ENCODE measurements at places on chromosomes 7 and 10.
A peak's percentile ranks its signal among the peaks of the same experiment; 100 is the strongest.

DNA sequence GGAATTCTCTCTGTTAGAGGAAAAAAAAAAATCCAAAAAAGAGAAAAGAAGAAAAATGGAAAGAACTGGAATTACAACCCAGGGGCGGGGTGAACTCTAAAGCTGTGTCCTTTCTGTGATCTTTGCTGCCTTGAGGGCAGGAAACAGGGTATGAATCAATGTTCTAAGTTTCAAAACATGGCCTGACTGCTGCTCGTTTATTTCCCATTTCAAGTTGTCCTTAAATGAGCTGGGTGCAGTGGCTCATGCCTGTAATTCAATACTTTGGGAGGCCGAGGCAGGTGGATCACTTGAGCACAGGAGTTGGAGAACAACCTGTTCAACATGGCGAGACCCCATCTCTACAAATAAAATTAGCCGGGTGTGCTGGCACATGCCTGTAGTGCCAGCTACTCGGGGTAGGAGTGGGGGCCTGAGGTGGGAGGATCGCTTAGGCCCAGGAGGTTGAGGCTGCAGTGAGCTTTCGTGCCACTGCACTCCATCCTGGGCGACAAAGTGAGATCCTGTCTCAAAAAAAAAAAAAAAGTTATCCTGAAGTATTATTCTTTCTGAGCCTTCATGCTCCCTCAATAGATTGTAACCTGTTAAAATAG is 24.7 kb upstream of the TFAM start:
- no peak for DNase-seq

DNA sequence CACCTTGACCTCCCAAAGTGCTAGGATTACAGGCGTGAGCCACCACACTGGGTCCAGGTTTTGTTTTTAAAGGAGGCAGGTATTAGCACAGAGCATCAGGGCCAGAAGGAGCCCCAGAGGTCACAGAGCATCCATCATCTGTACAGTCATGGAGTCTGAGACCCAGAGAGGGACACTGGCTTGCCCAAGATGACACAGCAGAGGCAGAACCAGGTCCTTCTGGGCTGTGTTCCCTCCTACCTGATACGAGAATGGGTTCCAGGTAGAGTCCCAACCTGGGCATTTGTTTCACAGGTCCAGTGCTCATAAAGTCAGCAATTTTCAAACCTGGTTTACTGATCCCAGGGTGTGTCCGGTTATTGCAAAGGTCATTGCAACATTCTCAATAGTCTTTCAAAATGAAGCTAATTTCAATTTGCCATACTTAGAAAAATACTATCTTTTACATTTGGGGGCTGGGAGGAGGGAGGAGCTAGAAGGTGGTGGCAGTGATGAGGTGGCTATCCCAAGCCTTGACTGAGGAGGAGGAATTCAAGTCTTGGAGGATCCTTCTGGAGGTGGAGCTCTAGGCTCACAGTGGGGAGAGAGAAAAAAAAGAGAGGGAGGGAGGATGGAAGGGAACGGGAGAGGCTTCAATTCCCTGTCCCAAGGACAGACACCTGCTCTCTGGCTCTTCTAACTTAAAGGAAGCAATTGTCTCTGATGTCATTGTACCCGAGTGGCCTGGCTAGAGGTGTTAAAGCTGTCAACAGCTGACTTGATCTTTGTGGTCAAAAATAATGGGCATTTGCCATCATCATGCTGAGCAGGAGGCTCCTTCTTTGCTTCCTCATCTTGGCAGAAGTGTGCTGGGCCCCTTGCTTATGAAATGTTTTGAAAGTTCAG is 8.1 kb downstream of the MXI1 start:
- DNase-seq = no peak

- DNase-seq = peak; percentile 21
Measured at GRCh38 chr7:129952086-129952652, 591 bp downstream of the UBE2H start.

- DNase-seq = no peak
Measured at GRCh38 chr7:22665923-22666322, 61.1 kb upstream of the IL6 start.

- DNase-seq = no peak
Measured at GRCh38 chr7:101236292-101236835, 1.2 kb downstream of the CLDN15 start.

GRCh38 chr7:141477865-141478264 is 73.3 kb upstream of the AGK start:
- DNase-seq = no peak

DNA sequence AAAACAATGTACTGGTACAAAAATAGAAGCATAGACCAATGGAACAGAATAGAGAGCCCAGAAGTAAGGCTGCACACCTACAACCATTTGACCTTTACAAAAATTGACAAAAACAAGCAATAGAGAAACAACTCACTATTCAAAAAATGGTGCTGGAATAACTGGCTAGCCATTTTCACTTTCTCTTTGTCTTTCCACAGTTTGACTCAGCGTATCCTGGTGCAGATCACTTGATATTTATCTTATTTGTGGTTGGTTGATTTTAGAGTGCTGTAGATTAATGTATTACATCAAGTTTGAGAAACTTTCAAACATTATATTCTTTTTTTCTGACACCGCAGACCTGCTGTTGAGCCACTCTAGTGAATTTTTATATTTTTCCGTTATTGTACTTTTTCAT is 381.4 kb downstream of the DGKB start:
- DNase-seq = no peak

- DNase-seq = no peak
Measured at GRCh38 chr10:128437786-128438345, 311.6 kb upstream of the MKI67 start.

GRCh38 chr10:70772627-70773026 is 12.6 kb downstream of the TBATA start:
- DNase-seq = no peak

GRCh38 chr7:140670343-140670935 is 2.3 kb upstream of the ADCK2 start:
- no peak for DNase-seq

DNA sequence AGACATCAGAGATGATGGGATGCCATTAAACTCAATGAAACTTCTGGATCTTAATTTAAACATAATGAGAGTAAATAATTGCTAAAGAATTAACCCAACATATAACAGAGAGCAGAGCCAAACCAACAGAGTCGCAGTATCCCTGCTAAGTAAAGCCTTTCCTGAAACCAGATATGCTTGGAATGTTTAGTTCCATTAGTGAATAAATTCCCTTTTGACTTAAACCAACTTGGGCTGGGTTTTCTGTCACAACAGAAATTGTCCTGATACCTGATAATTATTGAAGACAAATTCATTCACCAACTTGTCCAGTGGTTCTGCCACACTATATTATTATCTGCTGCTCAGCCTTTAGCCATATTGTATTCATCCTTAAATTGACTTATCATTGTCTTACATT is 286.7 kb downstream of the FZD1 start:
- DNase-seq = no peak

GRCh38 chr10:121312587-121312986 is 285.7 kb downstream of the FGFR2 start:
- no peak for DNase-seq

GRCh38 chr10:19071946-19072345 is 23.3 kb downstream of the MALRD1 start:
- DNase-seq = no peak

DNA sequence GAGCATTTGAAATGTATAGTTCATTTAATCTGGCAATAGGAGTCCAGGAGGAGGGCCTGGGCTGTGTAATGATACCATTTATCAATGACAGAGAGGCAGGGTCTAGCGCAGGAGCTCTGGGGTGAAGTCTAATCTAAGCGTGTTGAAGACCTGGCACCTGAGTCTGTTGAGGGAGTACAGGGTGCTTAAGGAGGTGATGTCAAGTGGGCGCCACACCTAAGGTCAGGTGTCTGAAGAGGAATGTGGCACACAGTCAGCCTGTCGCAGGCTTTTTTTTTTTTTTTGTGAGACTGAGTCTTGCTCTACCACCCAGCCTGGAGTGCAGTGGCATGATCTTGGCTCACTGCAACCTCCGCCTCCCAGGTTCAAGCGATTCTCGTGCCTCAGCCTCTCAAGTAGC is 2.3 kb downstream of the LLCFC1 start:
- DNase-seq = no peak

- DNase-seq = no peak
Measured at GRCh38 chr7:114930829-114931655, 9.1 kb downstream of the MDFIC start.

GRCh38 chr10:103277713-103278536 is 987 bp downstream of the INA start:
- DNase-seq = no peak

DNA sequence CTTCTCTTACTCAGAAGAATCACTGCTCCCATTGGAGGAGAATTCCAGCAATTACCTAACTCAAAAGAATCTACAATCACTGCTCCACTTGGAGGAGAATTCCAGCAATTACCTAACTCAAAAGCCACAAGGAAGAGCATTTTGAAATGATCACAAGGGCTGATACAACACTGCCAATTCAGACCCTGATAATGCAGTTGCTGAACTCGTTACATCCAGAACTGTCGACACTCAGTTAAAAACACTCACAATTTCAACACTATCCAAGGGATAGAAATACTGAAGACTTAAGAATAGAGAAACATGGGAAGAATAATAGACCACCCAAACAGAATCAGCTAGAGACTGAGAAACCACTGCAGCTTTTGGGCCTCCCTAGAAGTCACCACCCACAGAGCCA is 27.8 kb downstream of the AFAP1L2 start:
- DNase-seq = no peak

GRCh38 chr7:24464861-24465260 is 108.4 kb upstream of the PALS2 start:
- DNase-seq = no peak

GRCh38 chr7:147523056-147523455 is 1067.5 kb upstream of the C7orf33 start:
- DNase-seq = no peak

GRCh38 chr10:1251769-1252168 is 195.6 kb downstream of the WDR37 start:
- no peak for DNase-seq

- no peak for DNase-seq
Measured at GRCh38 chr7:45968856-45969541, 47.9 kb upstream of the IGFBP3 start.

- DNase-seq = no peak
Measured at GRCh38 chr7:47513741-47514241, 68.1 kb downstream of the TNS3 start.

DNA sequence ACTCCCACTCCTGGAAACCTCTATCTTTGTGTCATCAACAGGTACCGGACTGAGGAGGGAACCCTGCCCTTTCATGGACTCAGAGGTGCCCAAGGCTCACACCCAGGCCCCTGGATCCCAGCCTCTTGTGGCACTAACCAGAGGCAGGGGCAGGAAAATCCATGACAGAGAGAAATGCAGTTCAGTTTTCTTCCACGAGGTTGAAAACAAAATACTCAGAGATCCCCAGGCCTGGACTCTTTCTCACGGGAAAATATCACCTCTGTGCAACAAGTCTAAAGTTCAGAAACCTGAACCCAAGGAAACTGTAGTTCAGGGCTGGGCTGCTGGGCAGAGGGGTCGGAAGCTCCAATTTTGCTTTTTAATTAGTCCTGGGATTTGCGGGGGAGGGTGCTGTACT is 21.4 kb upstream of the OPN4 start:
- DNase-seq = no peak

DNA sequence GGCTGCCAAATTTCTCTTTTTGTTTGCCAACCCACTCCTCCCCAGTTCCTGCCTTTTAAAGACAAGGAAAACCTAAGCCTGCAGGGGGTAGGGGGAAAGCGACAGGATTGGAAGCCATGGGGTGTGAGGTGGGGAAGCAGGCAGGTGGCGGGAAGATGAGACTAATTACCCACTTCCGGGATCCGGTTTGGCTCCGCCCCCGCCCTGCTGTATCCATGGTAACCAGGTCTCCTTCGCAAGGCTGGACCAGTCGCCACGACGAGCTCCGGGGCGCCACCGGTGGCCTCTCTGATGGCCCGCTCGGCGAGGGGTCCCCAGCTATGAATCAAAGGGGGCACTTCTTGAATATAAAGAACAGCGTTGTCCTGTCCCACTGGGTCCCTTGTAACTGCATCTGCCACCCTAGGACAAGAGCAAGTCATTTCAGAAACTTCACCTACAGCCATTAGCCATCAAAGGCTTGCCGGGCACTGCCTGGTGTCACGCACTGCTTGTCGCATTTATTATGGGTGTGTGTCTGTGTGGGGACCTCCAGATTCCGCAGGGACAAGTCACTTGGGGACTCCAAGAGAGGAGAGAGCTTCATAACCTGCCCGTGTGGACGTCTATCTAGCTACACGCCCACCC is 55.4 kb upstream of the LMTK2 start:
- DNase-seq = peak; percentile 45

DNA sequence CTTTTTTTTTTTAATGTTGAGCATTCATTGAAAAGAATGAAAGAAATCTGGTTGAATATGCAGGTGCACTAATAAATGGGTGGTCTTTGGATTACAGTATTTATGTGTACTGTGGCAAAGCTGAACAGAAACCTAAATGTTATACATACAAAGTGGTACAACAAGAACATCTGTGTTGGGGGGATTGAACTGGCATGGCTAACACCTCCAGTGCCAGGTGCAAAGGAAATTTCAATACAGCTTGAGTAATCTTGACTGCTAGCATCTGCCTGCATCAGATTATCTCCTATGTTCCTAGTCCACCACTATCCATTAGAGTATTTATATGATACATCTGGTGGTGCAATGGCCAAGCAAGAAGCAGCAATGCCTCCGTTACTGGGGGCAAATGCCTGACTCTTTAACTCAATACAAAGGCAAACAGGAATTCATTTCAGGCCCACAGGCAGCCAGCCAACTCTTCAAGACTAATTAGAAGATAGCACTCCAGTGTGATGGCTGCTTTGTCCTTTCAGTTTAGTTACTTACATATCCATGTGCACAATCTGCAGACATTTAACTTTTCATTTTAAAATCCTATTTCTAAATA is 220.5 kb upstream of the ETV1 start:
- no peak for DNase-seq

- DNase-seq = peak; percentile 55
Measured at GRCh38 chr10:14560274-14560673, 214.4 kb downstream of the FAM107B start.

DNA sequence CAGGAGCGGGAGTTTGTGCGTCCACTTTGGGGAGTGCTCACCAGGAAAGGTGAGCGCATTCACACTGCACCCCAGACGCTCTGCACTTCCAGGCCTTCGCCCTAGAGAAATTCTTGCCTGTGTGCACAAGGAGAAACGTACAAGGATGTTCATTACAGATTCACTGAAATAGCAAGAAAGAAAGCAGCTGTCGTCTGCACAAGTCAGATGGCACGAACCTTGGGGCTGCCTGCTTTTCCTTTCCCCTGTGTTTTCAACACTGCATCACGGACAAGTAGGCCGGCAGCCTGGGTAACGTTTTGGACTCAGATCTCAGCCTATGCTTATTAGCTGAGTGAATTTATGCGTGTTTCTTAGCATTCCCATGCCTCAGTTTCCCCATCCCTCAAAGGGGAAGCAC is 546.8 kb upstream of the FOXK1 start:
- DNase-seq = no peak

GRCh38 chr7:133482599-133482998 is 229.7 kb downstream of the EXOC4 start:
- no peak for DNase-seq

- no peak for DNase-seq
Measured at GRCh38 chr10:110149259-110149658, 58.1 kb upstream of the MXI1 start.

All from activated CD4-positive, alpha-beta T cell treated with anti-CD3 and anti-CD28 coated beads, Interleukin-2, amount 50 U/mL, for 1 hour (primary cell).